Esophagus mucosa (tissue), 1 donor: ENCODE measurements at places on chromosomes 5 and 9. TPM values are rescaled to one million over a fixed set of nuclear protein-coding genes. Genes with fewer than 3 reads are reported as not detected.

The FLT4 gene
- total RNA-seq: 1.9 TPM

GRCh38 chr5:159702826-159703225 lies 213.5 kb upstream of the ADRA1B start:
- ATAC-seq: no peak

GRCh38 chr9:131612851-131613250 lies 67.5 kb downstream of the PRRT1B start:
- ATAC-seq: no peak

DNA sequence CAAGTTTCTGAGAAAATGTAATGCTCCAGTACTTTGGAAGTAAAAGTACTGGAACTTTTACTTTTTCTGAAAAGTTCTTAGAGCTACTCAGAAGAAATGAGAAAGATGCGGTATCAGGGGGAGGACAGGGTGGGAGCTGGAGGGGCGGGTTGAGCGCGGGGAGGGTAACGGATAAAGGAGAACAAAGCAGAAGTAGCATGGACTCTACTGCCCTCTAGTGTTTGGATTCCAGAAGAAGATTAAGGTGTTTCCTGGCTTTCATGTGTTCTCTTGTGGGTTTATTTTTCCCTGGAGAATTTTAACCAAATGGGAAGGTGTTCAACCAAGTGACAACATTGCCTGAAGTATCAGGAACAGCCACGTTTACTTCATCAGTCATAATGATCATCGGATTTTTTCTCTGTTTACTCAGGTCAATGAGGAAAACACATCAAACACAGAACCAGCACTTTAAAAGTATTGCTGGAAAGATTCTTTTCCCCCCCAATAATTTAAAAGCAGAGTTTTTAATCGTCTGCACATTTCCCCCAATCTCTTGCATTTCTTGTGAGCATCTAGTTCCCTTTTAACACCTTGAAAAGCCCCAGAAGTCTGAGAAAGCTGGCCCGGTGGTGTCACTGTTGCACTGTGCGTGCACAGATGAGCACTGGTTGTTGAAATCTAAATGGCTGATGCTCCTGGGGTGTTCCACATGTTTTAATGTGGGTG lies 190.6 kb downstream of the MPDZ start:
- ATAC-seq: no peak

DNA sequence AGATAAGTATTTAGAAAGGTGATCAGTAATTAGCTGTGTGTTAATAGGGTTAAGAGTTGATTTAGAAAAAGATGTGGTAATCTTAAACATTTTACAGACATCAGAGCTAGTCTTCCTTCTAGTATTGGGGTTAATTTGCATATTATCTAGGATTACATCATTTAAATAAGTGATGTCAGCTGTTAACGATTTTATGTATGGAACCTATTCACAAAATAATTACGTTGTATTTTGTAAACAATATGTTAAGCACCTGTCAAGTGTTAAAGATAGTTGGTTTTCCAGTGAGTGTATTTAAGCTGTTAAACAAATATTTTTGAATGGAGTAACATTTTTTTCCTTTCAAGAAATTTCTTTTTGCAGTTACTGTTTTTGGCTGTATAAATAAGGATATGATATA lies 2.2 kb downstream of the DCP2 start:
- no peak for ATAC-seq

GRCh38 chr5:68848091-68848490 lies 245.7 kb upstream of the SLC30A5 start:
- no peak for ATAC-seq

DNA sequence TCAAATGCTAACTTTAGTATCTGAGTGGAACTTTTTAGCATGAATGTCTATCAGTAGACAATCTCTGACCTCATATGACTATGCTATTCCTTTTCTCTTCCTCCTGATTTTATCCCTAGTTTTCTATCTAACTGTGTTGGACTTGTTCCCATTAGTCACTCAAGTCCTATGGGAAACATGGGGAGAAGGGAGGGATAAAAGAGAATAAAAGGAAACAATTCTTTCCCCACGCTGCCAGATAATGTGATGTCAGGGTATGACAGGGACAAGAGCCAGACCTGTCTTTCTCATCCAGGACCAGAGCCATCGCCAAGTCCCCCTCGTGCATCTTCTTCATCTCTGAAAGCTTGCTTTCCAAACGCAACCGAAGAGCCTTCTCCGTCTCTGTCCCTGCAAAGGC lies 43.9 kb downstream of the CDK5RAP2 start:
- no peak for ATAC-seq
